Esophagus squamous epithelium (tissue), 5 donors: ENCODE measurements at places on chromosomes 2 and 18.

DNA sequence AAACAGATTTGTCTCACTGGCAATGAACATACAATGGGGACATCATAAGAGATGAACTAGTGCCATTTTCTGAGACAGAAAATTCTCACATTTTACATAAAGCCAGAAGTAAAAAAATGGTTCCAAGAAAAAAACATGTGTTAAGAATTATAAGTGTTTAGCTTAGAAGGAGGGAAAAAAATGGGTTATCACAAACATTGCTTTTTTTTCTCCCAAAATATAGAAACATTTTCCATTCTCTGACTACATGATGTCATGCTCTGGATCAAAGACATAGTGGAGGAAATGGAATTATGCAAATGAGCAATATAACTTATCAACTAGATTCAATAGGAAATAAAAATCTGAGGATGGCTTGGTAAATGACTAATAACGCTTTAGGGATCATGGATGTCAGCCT, 49.8 kb downstream of the SPATS2L start:
- DNase-seq: no peak

- no peak for DNase-seq
Observed at GRCh38 chr2:40666398-40666797, 214.5 kb upstream of the SLC8A1 start.

DNA sequence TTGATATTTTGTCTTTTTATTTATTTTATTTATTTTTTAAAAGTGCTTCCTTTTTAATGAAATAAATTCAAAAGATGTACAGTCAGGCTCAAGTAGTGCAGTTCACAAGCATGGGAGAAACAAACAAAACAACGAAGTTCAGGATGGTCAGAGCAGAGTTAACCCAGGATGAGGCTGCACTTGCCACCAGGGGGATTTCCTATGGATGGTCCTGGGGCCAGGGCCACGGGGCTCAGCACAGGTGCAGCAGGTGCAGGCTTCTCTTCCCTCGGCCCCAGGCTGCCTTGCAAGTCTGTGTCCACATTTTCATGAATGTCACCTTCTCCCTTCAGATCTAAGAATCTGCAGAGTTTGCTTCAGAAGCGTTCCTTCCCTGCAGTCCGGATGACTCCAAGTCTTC, 76.5 kb downstream of the CDCA7 start:
- no peak for DNase-seq

DNA sequence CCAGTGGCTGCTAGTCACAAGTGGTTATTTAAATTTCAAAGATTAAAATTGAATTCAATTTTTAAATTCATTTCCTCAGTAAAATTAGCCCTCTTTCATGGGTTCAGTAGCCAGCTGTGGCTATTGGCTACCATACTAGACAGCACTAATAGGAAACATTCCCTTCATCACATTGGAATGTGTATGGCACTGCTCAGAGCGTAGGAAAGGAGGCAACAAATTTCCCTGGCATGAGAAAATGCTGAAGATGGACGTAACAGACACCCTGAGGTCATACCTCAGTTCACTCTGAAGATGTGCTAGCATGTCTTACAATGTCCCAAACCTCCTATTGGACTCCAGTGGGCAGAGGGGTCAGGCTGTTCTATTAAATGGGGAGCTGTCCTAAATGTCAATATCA, 96.4 kb downstream of the C1QL2 start:
- no peak for DNase-seq

- no peak for DNase-seq
Observed at GRCh38 chr2:162106146-162106551, 32.1 kb upstream of the DPP4 start.
